ENCODE measurements at places on chromosomes 2 and 18. TPM values are rescaled to one million over a fixed set of nuclear protein-coding genes. Genes with fewer than 3 reads are reported as not detected.

DNA sequence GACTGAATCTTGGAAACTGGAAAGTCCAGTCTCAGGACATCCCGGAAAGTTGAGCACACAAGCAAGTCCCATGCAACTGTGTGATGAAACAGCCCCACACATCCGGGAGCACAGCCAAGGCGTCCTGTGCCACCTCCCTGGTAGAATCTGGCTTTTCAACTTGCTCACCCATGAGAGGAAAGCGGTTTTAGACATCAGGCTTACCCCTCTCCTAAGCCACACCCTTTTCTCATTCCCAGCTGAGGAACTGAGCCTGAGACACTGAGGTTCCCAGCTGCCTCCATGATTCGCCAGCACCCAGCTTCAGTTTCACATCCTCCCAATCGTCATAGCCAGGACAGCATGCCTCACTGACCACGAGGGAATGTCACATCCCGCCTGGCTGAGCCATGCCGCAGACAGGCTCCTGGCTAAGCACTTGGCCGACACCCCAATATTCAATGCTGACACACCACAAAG, 60.3 kb downstream of the STEAP3 start:
- peak; percentile 96 for DNase-seq

Gene CTAGE1
- total RNA-seq: not detected

- DNase-seq: no peak
Observed at GRCh38 chr2:23512778-23513177, 127.8 kb downstream of the KLHL29 start.

Gene PSMA8
- not detected for total RNA-seq

- DNase-seq: no peak
Observed at GRCh38 chr18:25592804-25593360, 240.9 kb upstream of the ZNF521 start.

DNA sequence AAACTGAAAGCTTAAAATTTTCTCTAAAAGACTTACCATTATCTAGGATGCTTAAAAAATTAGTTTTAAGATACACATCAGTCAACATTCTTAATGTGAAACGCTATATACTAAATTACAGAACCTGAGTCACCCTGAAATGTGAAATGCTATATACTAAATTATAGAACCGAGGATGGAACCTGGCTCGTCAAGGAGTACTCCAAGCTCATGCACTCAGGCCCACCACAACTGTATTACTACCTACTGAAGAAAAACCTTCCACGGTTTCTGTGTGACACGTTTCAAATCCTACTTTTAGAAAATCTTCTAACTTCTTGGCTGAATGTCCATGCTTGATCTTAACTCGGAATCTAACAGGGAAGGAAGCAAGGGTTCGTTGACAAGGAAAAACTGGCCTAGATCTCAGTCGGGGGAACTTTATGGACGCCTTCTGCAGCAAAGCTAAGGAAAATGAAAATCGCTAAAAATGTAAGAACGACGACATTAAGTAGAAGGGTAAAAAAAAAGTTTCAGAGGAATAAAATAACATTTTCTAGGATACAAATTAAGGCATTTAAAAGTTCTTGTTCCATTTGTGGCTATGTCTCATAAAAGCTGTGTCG, 1.4 kb downstream of the PRKD3 start:
- DNase-seq: no peak

- DNase-seq: no peak
Observed at GRCh38 chr2:104658144-104658835, 195.6 kb upstream of the POU3F3 start.

Gene PTH2R
- not detected for total RNA-seq

Gene RESP18
- not detected for total RNA-seq

- DNase-seq: peak; percentile 58
Observed at GRCh38 chr2:100935372-100935752, 66.7 kb upstream of the RPL31 start.

Gene OR6B2
- not detected for total RNA-seq

GRCh38 chr2:109218087-109218791, 89.2 kb downstream of the SH3RF3 start:
- DNase-seq: peak; percentile 44

Gene SLC8A1
- 22.5 TPM for total RNA-seq

Gene CIB4
- not detected for total RNA-seq

Gene RUFY4
- not detected for total RNA-seq

Gene SP5
- 0.13 TPM for total RNA-seq

DNA sequence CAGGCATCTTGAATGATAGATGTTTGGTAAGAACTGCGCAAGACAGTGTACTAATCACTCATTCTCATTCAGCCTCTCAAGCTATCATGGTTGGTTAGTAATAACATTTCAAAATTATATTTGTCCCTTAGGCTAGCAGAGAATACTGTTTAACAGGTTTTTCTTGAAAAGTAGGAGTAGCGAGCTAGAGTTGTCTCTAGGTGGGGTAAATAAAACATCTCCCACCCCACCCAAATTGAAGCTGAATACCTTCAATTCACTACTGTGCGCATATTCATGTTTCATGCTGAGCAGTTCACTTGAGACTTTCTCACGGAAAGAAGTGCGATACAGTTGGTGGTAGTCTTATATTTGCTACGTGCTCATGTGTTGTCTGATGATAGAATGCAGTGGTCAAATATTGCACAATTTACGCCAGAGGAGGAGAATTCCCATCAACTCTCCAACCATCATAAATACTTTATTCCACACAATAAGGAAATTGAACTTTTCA, 49.3 kb downstream of the NEDD4L start:
- DNase-seq: no peak

Gene POTEJ
- not detected for total RNA-seq

- no peak for DNase-seq
Observed at GRCh38 chr2:39464864-39465263, 27.8 kb upstream of the MAP4K3 start.

DNA sequence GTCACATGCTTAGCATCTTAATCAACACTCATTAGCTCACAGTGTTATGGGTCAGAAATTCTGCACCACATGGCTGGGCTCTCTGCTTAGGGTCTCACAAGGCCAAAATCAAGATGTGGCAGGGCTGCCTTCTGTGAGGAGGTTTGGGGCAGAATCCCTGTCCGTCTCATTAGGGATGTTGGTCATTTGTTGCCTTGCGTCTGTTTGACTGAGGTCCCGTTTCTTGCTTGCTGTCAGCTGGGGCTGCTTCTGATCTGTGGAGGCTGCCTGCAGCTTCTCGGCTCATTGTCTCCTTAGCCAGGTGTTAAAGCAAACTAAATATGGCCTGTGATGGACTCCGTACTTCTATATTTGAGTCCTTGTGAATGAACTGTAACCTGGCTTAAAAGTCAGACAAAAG, 146.5 kb downstream of the NDUFA10 start:
- no peak for DNase-seq

GRCh38 chr2:96520231-96520630, 15.1 kb upstream of the NEURL3 start:
- no peak for DNase-seq

DNA sequence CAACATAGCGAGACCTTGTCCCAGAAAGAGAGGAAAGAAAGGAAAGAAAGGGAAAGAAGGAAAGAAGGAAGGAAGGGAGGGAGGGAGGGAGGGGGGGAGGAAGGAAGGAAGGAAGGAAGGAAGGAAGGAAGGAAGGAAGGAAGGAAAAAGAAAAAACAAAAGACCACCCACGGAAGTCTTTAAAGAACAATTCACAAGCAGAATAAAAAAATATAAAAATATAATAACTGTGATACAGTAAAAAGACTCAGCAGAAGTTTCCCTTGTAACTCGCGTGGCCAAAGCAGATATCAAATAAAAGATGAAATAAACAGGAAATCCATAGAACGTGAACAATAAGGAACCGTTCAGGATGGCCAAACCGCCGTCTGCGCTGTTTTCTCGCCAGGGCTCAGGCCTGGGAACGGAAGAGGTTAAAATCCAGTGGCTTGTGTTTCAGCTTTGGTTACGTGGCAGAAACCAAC, 1.2 kb upstream of the SLC1A4 start:
- DNase-seq: no peak

Gene MAP3K20
- total RNA-seq: 31.7 TPM

DNA sequence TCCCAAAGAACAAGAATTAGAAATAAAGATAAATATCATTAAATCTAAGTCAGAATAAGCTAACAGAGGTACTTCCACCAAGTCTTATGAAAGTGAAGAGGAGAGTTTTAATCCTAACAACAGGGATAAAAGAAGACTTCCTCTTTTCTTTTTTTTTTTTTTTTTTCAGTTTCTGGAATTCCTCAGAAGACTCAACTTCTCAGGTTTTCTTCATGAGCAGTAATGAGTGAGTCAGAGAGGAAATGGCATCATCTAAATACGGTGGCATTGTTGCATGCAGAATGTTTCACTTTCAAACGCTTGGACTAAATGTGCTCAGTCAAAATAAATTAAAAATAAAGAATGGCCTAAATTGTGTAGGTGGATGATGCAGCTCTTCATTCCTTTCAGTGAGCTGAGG, 45.6 kb upstream of the ARHGAP15 start:
- peak; percentile 73 for DNase-seq

Gene LYG1
- total RNA-seq: 0.86 TPM

- no peak for DNase-seq
Observed at GRCh38 chr2:227706859-227707258, 11.0 kb downstream of the SLC19A3 start.

DNA sequence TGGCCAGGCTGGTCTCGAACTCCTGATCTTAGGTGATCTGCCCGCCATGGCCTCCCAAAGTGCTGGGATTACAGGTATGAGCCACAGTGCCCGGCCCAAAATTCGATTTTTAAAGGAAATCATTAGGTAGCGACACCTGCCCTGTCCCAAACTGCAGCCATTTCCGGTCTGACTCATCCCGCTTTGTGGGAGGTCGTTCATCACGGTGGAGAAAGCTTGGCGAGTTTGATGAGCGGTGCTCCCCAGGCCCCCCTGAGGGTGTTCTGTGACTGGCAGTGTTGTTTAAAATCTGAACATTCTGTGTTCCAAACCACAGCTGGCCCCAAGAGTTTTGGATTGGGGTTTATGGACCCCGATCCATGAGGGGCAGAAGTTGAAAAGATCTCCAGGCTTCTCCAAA, 53.0 kb upstream of the GLI2 start:
- DNase-seq: no peak

DNA sequence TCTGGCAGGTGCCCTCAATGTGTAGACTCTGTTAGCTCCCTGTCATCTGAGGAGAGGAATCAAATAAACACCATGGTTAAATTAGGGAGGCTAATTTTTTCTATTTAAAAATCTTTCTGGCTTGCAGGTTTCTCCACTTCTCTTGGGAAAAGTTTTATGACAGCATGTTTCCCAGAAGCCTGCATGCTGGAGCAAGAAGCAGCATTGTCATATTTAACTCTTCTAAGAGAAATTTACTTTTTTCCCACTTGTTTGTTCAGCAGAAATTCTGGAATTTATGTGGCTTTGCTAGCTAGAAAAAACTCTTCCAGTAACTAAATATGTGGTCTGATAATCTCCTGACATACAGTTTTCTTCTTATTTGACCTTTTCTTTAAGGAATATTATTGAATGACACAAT, 230.5 kb downstream of the PARD3B start:
- DNase-seq: no peak

GRCh38 chr18:24443870-24444269, 16.6 kb upstream of the HRH4 start:
- DNase-seq: no peak

Gene NYAP2
- not detected for total RNA-seq

- DNase-seq: no peak
Observed at GRCh38 chr18:48868468-48869466, 82.0 kb downstream of the SMAD7 start.

DNA sequence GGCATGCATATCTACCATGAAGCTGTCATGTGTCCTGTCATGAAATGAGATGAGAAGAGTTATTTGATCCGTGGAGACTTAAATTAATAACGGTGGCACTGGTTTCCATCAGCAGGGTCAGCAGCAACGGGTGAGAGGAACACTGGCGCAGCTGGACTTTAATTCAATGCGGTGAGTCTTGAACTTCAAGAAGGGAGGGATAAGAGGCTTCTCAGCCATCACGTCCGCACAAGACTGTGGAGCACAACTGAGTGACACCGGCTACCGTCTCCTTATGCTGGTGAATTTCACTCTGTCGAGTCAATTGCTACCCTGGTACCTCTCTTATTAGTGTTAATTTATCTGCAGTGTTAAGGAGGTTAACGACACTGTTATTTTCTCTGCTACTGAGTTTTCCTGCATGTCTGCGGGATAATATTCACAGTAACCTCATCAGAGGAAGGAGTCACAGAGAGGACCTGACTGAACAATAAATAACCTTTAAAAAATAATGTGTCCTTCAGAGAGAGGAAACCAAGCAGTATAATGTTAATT, 236.8 kb downstream of the EPHA4 start:
- no peak for DNase-seq

GRCh38 chr2:120863661-120864320, 128.1 kb downstream of the GLI2 start:
- DNase-seq: peak; percentile 53

GRCh38 chr2:9390991-9391390, 32.3 kb downstream of the ITGB1BP1 start:
- DNase-seq: no peak

DNA sequence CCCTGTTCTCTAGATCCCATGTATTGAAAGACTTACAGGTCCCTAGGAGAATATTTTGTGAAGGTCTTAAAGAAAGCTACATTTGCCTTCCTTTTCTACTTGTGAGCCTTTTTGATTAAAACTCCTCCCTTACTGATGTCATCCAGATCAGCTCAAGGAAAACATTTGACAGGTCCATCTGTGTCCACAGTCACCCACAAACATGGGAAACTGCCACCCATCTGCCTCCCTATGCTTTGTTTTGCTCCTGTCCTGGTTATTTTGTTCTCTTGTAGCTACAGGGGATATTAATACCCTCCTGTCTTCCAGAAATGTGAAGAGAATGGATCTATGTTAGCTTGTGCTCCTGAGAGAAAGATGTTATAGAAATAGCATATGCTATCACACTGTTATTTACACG, 203.6 kb upstream of the GALNT5 start:
- DNase-seq: peak; percentile 26

GRCh38 chr2:127576433-127577207, 41.1 kb downstream of the MYO7B start:
- peak; percentile 83 for DNase-seq

DNA sequence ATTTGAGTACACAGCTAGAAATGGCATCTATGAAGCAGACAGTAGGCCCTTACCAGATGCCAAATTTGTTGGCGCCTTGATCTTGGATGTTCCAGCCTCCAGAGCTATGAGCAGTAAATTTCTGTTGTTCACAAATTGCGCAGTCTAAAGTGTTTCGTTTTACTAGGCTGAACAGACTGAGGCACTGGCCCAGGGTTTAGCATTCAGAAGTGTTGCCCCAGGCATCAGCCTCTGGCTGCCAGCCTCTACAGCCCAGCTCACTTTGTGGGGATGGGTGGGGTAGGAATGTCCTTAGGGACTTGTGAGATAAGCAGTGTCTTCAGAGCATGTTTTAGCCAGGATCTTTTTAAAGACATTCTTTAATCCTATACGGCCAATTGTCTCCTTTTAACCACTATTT, 51.5 kb upstream of the MGAT5 start:
- no peak for DNase-seq
